RWPE2 (cell line): ENCODE measurements at places on chromosomes 4 and X.

DNA sequence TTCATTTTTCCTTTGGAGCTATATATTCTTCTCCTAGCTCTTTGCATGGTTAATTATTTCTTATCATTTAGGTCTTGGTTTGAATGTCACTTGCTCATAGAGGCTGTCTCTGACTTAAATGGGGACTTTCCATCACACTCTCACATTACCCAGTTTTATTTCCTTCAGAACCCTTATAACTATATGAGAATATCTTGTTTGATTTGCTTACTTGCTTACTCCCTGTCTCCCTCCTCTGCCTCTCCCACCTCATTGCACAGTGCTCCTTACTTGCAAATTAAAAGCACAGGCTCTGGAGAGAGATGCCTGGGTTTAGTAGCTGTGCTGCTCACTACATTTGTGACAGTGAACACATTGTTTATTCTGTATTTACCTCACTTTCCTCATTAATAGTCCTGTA, 174.6 kb downstream of the SOWAHB start:
- DNase-seq: no peak

- no peak for DNase-seq
These were observed 115.9 kb downstream of the GPAT3 start for GRCh38 chr4:83651846-83652245.

- DNase-seq: no peak
These were observed 11.4 kb downstream of the MGST2 start for GRCh38 chr4:139676913-139677585.

DNA sequence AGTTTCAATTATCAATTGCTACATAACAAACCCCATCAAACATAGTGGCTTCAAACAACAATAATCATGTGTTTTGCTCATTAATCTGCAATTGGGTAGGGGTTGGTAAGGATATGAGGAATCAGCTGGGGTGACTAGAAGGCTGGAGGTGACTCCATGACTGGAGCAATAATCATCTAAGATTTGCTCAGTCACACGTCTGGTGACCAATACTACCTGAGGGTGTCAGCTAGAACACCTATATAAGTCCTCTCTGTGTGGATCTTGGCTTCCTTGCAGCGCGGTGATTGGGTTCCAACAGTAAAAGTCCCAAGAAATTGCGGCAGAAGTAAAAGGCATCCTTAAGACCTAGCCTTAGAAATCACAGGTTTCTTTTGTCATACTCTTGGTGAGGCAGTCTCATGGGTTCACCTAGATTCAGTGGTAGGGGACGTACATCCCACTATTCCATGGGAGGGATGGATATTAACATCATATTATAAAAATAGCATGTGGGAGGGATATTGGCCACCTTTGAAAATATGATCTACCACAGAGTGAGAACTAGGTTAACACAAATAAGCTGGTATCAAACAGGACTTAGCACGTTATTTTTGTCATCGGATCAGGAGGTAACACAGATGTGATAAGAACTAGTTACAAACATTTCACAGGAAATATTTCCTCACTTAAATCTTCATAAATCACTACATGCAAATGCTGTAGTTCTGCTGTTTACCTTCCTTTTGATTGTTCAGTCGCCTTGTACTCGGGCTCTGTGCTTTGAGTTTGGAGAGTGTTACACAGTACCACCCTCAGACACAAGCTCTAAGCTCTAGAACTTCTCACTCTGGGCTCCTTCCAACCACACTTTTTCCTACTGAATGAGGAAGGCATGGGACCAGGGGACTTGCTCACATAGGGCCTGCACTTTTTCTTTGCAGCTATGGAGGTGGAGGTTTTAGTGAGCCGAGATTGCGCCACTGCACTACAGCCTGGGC, 78.3 kb downstream of the LARP7 start:
- no peak for DNase-seq

GRCh38 chr4:184448821-184449220, 25.5 kb downstream of the IRF2 start:
- DNase-seq: no peak

DNA sequence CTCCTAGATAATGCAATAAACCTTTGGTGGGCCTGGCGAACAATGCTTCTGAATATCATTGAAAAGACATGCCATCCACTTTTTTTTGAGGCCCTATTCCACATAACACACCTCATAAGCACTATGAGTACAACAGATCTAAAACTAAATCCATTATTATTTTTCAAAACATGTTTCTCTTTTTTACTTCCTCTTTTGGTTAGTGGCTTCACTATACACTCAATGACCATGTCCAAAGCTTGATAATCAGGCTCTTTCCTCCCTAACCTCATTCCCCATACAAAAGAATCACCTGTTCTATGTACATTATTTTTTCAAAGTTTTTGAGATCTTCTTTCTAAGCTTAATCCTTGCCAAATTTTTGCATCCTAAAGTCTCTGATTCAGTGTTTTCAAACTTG, 20.4 kb upstream of the NPY2R start:
- DNase-seq: no peak

- no peak for DNase-seq
These were observed 9.5 kb downstream of the EPGN start for GRCh38 chr4:74317616-74318246.

DNA sequence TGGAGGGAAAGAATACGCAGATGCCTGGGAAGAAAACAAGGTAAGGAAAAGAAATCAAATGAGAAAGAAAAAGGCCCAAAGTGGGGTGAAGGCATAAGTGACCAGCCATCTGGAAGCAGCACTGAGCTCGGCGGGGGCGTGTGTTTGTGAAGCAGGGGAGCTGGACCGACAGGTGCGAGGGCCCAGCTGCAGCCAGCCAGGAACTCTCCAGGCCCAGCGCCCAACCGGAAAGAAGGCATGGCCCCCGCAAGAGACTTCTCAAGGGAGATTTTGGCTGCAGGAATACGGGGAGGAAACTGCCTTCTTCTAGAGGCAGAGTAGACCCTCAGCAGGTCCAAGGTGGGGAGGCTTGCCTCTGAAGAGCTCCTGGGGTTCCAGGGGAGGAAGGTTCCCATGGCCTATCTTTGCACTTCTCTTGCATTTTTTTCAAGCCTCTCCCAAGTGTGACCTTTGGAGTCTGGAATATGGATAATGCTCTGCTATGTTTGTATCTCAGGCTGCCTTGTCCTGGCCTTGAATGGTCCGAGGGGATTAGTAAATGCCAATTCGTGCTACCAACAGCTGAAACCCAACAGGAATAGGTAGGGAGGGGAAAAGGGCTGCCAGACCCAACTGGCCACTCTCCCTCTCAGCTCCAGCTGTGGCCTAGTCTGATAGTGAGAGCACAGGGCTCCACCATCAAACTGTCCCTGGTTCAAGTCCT, 10.8 kb upstream of the CITED1 start:
- no peak for DNase-seq
